CMK (cell line): ENCODE measurements at places on chromosomes 16 and 17.

- no peak for DNase-seq
Measured at GRCh38 chr17:6641247-6641863, 495 bp downstream of the TXNDC17 start.

GRCh38 chr16:50696126-50696525 lies 2.7 kb downstream of the NOD2 start:
- no peak for DNase-seq

DNA sequence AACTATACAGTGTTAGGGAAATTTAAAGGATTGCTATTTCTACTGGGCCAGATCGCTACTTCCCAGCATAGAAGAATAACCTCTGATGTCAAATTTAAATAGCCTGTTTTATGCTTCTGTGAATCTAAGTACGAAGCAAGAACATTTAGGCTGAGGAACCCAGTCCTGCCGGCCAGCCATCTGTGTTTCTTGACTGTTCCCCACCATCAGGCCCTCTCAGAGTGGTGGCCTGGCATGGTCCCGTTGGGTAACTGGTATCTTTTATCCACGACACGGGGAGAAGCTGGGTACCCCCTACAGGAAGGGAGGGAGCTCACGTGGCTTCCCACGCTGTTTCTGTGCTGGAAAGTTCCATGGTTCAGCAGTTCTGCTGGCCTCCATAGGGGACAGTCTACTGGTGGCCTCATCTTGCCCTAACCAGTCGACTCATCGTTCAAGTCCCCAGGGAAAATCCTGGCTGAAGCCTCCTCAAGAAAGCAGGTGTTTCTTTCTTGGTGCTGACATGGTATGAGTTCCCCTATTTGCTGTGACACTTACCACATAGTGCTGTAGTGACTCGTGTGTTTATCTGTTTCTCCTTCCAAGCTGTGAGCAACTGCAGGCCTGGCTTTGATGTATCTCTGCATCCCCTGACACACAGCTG lies 201.7 kb upstream of the NLRP1 start:
- DNase-seq: no peak

- no peak for DNase-seq
Measured at GRCh38 chr16:10598157-10598556, 17.8 kb upstream of the EMP2 start.

GRCh38 chr17:33745047-33745760 lies 452.1 kb upstream of the ASIC2 start:
- no peak for DNase-seq

DNA sequence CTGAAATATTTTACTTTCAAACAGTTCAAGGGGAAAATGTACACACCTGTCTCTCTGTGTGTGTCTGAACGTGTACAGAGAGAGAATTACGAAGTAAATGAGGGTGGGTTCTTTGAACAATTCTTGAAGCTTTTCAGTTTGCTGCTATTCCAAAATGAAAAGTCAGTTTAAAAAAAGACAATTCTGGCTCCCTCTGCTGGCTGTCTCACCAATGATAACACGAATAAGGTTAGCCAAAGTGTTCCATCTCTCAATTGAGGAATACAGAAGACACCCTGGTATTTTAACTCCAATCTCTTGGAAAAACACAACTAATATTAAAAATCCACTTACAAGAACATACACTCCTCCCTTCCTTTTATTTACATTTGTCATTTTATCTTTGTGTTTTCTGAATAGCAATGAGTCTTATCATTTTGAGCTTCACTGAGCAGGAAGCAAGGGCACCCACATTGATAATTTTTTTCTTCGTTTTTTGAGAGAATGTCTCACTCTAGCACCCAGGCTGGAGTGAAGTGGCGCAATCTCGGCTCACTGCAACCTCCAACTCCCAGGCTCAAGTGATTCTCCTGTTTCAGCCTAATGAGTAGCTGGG lies 20.5 kb downstream of the EFTUD2 start:
- no peak for DNase-seq

DNA sequence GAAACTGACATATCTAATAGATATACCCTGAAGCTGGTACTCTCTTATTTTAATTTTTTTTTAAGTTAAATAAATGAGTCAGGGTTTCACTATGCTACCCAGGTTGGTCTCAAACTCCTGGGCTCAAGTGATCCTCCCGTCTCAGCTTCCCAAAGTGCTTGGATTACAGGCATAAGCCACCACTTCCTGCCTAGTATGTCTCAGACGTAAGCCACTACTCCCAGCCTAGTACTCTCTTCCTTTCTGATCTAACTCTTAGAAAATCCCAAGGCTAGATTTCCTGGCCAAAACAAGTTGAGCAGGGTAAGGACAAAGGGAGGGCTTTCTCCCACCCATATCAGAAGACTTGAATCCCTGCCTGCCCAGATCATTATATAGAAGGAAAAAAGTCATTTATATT lies 33.7 kb downstream of the HOXB1 start:
- DNase-seq: no peak

DNA sequence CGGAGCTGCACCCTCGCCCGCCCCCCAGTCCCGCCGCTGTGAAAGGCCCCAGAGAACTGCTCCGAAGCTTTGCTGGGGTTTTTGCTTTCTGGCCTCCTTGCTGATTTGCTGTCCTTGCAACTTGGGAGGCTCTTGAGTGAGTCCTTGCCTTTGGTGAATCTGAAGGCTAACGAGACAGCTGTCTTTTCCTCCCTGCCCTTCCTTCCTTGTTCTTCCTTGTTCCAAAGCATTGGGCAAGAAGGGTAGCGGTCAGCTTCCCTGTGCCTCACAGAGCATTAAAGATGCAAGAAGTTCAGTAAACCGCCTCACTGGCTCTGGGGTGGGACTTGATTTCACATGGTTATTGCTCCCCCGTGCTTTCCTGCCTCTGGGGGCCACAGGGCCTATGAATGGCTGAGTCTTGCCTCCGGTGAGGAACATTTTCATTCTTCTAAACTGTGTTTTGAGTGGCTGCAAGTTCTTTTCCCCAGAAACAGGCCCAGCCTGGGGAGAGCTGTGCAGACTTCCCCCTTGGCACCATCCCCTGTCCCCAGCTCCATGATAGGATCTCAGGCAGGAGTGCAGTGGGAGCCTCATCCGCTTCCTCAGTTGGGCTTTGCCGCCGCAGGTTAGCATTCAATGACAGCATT lies 1.4 kb downstream of the YPEL2 start:
- no peak for DNase-seq
